ENCODE measurements at places on chromosomes 6 and 20. TPM values are rescaled to one million over a fixed set of nuclear protein-coding genes. Genes with fewer than 3 reads are reported as not detected.

The MCCD1 gene
- not detected for polyA plus RNA-seq

DNA sequence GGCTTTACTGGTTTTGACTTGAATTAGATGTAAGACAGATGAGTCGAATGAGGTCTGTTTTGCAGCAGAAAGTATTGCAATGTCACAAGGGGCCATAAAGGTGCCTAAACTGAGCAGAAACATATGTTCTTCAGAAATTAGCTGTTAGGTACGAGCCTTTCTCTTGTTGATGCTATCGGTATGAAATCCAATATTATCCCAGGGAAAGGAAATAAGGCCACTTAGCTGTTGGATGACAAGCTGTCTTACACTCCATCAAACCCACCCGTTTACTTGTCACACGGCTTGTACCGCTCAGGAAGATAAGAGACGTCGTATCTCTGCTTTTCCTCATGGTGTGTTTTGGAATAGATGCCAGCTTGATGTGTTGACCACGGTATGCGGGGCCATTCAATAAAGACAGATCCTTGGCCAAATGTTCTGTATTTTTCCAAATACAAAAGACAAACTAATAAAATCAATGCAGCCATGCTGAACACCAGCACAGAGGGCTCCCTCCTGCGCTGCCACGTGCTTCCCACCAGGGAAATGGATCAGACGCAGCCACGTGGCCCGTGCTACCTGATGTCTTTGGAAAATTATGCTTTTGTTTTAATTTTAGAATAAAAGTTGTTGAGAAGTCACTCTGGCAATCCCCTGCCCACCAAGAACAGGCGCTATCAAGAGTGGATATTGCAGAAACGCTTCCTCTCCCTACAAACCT, 255.9 kb upstream of the SULF2 start:
- no peak for DNase-seq

DNA sequence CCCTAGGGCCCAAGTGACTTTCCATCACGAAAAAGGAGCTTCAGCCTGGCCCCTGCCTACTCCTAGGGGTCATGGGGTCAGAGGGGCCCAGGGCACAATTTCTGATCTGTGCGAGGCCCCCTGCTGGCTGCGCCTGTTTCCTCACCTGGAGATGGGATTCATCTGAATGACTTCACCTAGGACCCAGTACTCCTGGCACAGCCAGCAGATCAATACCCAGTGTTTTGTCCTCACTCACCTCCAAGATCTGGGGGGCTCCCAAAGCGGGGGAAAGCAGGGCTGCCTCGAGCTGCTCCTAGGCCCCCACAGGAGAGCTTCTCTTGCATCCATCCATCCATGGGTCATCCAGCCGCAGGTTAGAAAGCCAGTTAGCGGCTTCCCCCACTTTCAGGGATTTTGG, 33.8 kb downstream of the CD40 start:
- DNase-seq: no peak

The MUCL3 gene
- not detected for polyA plus RNA-seq

- no peak for DNase-seq
Observed at GRCh38 chr6:106975738-106976064, 1.2 kb upstream of the CD24 start.

The PLG gene
- not detected for polyA plus RNA-seq

The GPR6 gene
- not detected for polyA plus RNA-seq

DNA sequence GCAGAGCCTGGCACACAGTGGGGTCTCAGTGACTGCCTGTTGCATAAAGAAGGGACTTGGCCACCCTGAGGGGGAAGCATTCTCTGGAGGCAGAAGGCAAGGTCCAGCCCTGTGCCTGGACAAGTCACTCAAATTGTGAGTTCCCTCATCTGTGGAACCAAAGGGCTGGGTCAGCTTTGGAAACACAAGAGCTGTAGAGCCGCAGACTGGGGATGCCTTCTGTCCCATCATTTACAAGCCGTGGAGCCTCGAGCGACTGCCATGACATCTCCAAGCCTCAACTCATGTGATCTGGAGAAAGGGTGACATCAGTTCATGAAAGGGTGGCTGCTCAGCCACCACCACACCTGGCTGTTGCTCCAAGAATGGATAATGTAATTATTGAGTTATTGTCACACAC, 20.4 kb upstream of the SIRPD start:
- no peak for DNase-seq

GRCh38 chr20:8143474-8143873, 11.4 kb downstream of the PLCB1 start:
- DNase-seq: no peak
